ENCODE measurements at places on chromosomes 1 and 21.

- DNase-seq = no peak
Observed at GRCh38 chr1:6800745-6801144, 15.5 kb downstream of the CAMTA1 start.

- no peak for DNase-seq
Observed at GRCh38 chr1:242854466-242854865, 330.0 kb upstream of the PLD5 start.

- no peak for DNase-seq
Observed at GRCh38 chr1:7869136-7869920, 16.5 kb upstream of the UTS2 start.

DNA sequence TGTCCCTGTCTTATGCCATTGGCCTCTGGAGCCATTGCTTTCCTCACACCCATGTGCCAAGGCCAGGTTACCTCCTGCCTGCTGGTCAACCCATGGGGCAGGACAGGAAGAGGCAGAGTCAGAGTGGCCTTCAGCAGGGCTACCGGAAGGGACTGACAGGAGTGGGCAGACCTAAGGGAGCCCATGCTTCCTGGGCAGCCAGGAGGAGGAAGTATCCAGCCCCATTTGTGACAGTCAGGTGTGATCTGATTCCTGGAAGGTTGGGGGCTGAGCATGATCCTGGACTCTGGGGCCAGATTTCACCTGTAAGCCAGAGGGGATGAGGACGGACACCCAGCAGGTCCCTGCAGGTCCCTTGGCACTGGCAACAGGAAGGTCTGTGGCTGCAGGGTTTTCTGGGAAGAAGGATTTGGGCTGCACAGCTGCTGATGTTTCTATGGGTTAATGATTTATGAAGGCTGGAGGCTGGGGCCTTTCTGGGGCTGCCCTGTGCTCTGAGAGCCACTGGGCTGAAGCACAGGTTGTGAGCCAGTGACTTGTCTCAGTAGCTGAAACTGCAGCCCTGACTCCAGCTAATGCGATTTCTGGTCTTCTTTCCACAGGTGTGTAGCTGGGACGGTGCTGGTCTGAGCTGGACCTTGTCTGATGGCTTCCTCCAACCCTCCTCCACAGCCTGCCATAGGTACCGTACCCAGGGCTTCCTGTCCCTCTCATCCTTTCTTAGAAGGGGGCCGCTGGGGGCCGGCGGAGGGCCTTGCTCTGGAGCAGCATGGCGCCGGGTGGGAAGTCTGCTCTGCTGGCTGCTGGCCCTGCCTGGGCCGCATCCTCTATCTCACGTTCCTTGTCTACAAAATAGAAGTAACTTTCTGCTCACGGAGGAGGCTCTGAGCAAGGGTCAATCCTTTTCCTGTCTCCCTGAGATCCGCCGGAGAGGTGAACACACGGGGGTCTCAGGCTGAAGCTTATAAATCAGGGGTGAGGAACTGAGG lies 40.7 kb downstream of the ARHGEF10L start:
- no peak for DNase-seq

GRCh38 chr1:205916541-205916940 lies 26.7 kb downstream of the SLC26A9 start:
- DNase-seq = no peak

DNA sequence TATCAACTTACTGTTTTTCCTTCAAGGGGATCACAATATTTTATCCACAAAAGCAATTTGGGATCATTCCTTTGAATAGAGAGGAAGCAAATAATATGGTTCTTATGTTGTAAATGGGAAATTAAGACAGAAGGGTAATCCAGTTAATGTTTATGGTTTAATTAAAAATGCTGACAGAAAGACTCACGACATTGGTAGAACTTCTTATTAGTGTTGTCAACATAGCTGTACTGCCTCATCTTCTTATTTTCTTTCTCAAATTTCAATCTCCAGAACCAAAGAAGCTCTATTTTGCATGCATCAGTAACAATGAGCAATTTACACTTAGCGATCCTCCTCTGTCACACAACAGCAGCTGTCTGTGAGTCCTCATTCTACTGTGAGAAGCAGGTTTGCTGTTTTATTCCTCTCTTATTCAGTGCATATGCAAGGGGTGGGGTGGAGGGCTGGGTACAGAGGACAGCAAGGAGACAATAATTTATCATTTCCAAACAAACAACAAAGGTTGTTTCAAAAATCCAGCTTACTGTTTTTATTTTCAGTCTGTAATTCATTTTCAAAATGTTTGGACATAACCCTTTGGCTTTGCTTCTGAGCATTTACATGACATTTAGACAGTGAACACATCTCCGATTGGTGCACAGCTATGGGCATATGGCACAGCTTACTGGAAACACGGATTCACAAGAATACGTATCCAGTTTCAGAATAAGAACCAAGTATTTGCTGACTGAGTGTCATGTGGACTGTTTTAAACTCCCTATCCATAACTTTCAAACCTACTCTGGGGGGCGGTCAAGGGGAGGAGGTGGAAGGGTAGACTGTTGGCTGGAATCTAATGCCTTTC lies 335.9 kb downstream of the RGS7 start:
- no peak for DNase-seq

All from right hindlimb (tissue), 1 donor.